ENCODE measurements at places on chromosomes 16 and 17.

DNA sequence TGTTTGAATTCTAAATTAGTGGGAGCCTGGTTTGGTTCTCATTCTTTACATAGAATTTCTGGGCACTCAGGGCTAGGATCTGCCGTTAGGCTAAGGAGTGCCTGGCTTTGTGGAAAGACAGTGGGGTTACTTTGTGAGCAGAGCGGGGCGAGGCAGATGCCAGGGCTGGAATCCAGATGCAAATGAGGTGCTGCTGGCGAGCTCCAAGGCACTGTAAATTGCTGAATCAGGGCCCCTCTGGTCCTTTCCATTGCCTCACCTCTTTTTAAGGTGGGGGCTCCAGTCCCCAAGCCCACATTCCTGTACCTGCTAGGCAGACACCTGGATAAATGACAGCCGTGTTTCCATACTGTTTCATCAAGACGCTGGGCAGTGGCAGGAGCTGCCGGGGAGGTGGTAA, 33.8 kb downstream of the PIPOX start:
- DNase-seq = no peak

DNA sequence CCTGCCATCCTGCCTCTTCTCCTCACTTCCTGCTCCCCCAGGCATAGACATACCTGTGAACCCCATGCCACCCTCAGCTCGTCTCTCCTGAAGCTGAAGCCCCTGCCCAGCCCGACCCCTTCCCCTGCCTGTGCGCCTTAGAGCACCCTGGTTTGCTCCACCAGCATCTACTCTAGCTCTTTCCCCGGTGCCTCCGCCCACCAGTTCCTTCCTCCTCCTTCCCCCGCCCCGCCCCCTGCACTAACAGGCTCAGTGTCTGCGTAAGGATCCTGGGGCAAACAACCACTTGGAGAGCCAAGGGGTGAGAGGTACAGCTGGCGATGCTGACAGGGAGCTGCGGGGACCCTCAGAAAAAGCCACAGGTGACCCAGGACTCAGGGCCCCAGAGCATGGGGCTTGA, 1.9 kb downstream of the GPR142 start:
- DNase-seq = peak; percentile 60

DNA sequence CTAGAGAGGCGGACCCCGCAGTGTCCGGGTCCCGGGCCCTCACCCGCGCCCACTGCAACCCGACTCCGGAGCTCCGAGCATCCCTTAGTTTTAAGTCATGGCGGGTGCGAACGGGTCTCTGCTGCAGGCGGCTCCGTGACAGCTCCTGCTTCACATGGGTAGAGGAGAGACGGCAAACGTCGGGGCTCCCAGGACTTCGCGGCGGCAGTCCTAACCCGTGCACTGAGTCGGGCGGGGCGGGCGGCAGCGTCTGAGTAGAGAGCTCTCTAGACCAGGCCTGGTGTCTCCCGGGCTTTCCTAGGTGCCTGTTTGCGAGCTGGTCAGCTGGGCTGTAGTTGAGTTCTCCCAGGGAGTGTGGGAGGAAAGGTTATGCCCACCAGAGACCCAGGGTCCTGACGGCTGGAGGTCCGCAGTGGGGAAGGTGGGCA, 345 bp downstream of the TSC2 start:
- DNase-seq = no peak

GRCh38 chr16:55349867-55350266, 25.9 kb downstream of the IRX6 start:
- no peak for DNase-seq

- no peak for DNase-seq
Measured at GRCh38 chr17:18860161-18860972, 2.4 kb downstream of the PRPSAP2 start.

DNA sequence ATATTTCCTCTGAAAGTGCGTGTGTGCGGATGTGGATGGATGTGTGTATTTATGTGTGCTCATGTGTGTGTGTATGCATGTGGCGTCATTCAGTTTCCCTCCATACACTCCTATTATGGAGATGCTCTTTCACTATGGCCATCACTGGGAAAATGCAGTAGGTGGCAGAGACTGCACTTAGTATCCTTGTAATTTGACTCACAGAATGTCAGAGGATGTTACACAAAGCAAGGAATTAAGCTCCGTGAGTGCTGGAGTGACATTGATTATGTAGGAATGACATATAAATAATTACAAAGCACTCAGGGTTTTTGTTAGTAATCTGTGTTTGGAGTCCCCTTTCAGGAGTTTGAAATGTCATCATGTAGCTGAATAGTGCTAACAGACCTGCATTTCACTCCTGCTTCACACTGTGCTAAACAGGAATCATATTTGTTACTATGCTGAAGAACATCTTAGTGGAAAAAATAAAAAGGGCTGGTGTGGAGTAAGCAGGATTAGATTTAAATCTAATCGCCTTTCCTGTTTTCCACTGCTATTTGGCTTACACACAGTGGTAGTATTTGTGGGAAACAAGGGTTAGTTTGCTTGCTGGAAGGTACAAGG, 59.6 kb downstream of the HS3ST4 start:
- DNase-seq = no peak

- DNase-seq = no peak
Measured at GRCh38 chr16:30356401-30357084, 1.4 kb upstream of the CD2BP2 start.

GRCh38 chr17:69608808-69609472, 194.4 kb downstream of the MAP2K6 start:
- DNase-seq = no peak

GRCh38 chr17:3843935-3844516, 2.0 kb downstream of the NCBP3 start:
- peak; percentile 17 for DNase-seq

DNA sequence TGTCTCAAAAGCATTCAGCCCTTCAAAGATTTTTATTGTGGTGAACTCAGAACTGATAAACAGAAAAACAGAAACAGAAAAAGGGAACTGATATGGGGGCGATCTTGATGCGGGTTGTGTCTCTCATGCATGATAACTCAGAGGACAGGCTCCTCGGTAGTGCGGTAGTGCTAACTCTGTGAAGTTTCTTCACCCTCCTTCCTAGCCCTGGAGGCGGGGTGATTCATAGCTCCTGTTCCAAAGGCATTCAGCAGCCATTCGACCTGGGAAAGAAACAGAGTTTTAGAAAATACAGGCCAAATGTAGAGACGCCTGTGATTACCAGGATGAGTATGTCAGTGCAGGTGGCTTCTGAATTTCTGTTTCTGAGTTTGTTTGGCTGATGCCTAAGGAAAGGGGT, 5.5 kb upstream of the MAF start:
- no peak for DNase-seq

DNA sequence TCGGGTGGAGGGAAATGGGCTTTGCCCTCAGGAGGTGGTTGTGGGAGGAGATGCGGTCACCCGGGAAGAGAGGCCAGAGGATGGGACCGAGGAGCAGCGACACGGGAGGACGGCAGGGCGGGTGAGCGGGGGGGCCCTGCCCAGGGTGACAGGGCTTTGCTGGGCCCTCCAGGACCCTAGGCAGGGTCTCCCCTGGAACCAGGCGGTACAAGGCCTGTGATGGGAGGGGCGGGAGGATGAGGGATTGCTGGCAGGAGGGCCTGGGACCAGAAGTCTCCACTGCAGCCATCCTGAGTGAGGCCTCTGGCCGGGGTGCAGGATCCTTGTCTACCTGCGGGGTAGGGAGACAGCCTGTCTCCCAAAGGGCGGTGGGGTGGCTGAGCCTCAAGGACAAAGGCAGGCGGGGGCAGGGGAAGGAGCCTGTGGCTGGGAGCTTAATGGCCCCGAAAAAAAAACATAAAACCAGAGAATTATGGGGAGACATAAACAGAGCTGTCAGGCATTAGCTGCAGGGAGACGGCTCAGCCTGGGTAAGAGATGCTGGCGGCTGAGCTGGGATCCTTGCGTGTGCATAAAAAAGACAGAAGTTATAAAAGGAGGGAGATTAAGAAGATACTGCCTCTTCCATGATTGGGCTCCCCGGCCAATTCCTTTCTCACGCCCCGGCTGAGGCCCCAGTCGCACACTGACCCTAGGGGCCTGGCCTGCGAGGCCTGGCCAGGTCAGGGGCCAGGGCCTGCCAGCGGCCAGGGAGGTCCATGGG, 66.7 kb downstream of the SREBF1 start:
- DNase-seq = no peak

GRCh38 chr17:67126983-67127382, 82.6 kb downstream of the CACNG1 start:
- no peak for DNase-seq

DNA sequence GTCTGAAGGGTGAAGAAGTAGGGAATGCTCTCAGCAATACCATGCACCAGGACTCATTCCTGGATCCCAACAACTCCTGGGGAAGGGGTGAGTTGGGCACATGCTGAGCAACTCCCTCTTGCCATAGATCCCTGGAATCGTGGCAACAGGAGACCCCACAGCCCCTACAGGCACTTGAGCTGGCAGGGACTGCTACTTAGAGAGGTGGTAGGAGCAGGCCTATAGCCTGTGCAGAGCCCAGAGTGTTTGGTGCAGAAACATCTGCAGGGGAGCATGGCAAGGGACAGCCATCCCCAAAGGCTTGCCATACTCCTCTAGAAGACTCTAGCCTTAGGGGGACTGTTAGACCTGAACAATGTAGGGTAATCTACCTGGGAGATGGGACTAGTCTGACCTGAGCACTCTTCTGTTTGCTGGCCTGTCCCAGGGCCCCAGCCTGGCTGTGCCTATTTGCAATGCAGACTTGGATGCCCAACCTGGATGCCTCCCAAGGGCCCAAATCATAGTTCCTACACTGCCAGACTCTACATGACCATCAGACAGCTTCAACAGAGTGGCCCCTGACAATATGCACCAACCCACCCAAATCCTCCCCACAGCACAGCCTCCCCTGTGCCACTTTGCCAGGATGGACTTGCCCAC, 568.6 kb upstream of the KIF2B start:
- no peak for DNase-seq

GRCh38 chr16:23416816-23417215, 36.2 kb downstream of the COG7 start:
- DNase-seq = no peak

DNA sequence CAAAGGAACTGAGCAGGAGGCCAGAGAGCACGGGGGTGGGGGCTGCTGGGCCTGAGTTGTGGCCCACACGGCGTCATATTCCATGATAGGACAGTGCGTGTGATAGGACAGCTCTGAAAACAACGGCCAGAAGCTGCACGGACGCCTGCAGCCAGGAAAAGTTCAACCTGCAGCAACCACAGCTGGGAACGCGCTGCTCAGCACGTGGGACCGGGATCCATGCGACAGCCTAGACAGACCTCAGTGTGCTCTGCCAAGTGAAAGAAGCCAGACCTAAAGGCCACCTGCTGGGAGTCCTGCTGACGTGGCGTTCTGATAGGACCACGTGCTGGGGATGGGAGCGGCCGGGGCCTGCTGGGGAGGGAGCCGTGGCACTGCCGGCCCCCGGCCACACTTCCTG, 21.6 kb downstream of the CTU2 start:
- no peak for DNase-seq

- no peak for DNase-seq
Measured at GRCh38 chr16:57640185-57640584, 11.8 kb downstream of the ADGRG1 start.

GRCh38 chr17:50057521-50057991, 1.6 kb downstream of the ITGA3 start:
- DNase-seq = no peak

GRCh38 chr17:45146890-45147580, 1.2 kb upstream of the HEXIM1 start:
- no peak for DNase-seq

DNA sequence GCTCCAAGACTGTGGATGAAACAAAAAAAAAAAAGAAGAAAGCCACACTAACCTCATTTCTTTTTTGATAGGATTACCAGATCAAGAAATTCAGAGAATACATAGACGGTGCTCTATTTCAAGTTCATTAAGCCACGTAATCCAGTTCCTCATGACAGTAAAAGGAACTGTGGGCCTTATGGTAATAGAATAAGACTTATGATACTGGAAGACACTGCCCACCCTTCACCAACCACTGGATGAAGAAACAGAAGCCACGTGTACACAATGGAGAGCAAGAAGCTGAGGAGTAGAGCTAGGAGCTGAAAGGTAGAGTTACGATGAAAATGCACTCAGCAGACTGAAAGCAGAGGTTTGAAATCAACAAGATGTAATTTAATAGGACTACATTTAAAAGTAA, 11.2 kb downstream of the NCBP3 start:
- DNase-seq = no peak

GRCh38 chr17:64343071-64343774, 47.4 kb downstream of the PECAM1 start:
- DNase-seq = no peak

GRCh38 chr17:38672788-38673706, 1.7 kb downstream of the EPOP start:
- DNase-seq = no peak

GRCh38 chr17:30517786-30518185, 40.6 kb downstream of the GOSR1 start:
- no peak for DNase-seq

GRCh38 chr17:68074279-68074678, 38.7 kb downstream of the KPNA2 start:
- no peak for DNase-seq

DNA sequence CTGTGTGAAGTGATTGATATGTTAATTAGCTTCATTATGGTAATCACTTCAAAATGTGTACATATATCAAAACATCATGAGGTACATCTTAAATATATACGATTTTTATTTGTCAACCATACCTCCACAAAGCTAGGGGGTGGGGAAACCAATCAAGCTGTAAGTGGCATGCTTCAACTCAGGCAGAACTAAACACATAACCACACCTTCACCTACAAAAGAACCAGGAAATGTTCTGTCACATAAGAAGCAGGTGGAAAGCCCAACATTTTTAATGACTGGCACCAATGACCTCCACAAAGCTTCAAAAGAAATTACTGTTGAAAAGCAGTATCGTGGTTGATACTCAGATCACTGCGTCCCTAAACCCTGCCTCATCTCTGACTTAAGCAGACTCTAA, 867.7 kb upstream of the EEF2KMT start:
- no peak for DNase-seq

DNA sequence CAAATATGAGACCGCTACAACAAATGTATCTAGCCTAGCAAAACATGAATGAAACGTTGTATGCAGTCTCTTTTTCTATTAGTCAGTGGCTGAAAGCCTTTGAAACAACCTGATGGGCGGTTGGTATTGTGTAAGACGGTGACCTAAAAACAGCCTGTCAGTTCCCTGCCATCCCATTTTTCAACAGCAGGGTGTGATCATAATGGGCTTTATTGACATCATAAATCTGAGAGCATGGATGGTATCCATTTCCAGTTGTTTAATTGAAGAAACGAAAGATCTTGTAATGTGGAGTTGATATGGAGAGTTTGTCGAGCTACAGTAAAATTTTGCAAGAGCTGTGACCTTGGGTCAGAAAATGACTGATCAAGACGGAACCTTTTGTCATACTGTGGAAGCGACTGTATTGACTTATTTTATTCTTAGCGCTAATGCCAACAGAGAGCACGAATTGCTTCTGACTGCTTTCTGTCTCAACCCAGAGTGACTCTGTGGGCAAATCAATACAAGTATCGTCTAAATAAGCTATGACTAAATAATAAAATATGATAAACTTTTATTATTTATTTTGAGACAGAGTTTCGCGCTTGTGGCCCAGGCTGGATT, 12.3 kb upstream of the MEIOB start:
- no peak for DNase-seq

Measured in stimulated activated CD8-positive, alpha-beta memory T cell treated with anti-CD3 and anti-CD28 coated beads, Interleukin-15, amount 100 ng/mL, for 4 hours (primary cell).